ENCODE measurements at places on chromosomes 12 and 14.

DNA sequence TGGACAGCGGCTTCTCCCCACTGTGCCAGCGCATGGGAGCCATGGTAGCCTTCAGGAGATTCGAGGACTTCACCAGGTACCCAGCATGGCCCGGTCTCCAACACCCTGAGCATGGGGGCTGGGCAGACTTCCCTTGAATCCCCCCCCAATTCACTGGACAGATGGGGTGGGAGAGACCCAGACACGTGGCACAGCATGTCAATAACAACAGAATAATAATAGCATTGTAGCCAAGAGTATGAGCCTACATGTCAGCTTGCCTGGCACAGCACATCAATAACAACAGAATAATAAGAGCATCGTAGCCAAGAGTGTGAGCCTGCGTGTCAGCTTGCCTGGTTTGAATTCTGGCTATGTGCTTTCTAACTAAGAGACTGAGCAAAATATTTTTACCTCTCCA, 76.4 kb downstream of the FOXN4 start:
- DNase-seq, result no peak

- DNase-seq, result no peak
Measured at GRCh38 chr12:50555471-50555885, 50.7 kb downstream of the DIP2B start.

DNA sequence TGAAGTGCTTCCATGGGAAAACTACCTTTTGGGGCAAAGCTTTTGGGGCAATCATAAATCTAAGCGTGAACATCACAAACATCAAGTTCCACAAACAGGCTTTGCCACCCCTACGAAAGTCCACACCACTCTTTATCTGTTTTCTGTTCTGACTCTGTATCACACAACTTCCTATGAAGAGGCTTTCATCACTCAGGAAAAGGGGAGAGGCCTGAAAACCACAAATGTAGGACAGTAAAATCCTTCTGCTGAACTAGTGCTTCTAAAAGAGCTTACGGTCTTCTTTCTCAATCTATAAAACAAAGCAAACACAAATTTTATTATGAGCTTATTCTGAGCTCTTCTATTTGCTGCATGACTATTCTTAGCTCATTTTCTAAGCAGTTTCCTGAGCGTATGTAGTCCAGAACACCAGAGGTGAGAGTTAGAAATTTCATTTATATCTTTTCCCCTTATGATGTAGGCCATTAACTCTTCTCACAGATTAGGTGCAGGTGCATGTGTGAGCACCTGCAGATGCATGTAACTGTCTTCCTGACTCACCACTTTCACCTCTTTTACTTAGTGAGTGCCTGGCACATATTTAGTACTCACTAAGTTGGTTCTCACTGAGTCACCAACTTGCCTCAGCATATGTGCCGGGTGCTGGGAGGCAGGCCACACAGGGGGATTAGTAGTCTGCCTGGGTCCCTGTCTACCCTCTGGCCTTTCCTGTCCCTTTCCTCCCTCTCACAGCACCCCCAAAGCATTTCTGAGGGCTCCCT, 32.9 kb upstream of the SYCP3 start:
- DNase-seq, result no peak

DNA sequence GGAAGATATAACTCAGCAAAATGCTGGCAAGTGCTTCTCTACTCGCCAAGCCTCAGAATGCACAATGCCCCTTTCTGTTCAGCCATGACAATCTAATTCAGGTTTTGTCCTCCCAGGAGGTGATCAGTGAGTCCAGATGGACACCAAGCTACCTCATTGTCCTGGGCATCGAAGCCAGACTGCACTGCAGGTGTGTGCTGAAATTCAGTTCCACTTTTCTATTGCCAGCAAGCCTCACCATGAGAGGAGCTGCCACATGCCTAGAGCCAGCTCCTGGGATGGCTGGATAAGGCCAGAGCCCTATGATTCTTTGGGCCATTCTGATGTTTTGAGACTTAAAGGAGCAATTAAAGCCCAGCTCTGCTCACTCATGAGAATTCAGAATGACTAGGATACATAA, 186.7 kb downstream of the GRIN2B start:
- DNase-seq, result no peak

DNA sequence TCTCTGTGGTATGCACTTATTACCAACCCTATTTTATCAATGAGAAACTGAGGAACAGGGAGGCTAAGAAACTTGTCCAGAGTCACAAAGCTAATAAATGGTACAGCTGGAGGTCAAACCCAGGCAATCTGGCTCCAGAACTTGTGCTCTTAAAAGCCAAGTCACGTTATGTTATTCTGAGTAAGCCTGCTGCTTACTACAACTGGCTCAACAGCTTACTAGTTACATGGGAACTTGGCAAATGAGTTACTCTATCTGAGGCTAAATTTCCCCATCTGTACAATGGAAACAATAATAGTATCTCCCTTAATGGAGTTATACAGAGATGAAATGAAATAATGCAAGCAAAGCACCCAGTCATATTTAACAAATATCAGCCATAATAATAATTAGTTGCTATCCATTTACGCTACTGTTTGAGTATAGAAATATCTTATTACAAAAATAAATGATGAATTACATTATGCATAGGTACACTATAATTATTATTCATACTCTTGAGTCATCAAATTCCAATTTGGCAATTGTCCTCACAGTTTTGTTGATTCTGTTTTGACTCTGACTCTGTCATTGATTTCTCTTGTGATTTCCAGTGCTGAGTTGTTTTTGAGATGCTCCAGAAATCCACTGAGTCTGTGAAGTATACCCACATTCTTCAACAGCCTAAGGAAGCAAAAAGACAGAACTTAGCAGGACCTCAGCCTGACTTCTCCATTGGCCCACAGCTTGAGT, 112.2 kb downstream of the TBX5 start:
- DNase-seq, result no peak

- DNase-seq, result no peak
Measured at GRCh38 chr12:32891526-32891925, 5.1 kb downstream of the PKP2 start.

DNA sequence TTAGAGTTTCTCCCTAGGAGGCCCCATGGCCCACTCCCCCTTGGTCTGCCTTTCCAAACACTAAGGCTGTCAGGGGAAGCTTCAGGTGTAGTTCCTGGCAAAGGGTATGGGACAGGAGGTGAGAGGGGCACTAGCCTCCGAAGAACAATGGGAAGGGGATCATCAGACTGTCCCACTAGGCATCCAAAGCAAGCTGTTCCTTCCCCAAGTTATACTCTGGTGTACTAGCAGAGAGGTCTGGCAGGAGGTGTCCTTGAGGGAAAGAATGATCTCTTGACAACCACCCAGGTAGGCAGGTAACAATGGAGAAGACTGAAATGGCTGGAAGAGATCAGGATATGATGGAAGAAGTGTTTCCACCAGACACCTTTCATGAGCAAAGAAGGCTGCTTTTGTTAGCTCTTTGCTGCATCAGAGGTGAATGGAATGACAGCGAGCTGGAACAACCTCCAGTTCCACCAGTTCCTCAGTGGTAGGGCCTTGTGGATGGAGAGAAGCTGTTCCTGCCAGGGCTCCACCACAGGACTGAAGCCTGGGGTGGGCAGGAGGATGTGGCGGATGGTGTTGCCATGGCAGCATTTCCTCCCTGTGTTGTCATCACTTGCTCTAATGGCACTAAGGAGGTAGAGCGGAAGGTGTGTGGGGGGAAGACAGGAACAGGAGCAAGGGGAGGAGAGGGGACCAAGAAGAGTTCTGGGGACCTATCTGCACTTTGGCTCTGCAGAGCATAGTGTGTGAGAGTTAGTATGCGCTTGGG, 2.3 kb upstream of the AGAP2 start:
- peak; percentile 31 for DNase-seq

DNA sequence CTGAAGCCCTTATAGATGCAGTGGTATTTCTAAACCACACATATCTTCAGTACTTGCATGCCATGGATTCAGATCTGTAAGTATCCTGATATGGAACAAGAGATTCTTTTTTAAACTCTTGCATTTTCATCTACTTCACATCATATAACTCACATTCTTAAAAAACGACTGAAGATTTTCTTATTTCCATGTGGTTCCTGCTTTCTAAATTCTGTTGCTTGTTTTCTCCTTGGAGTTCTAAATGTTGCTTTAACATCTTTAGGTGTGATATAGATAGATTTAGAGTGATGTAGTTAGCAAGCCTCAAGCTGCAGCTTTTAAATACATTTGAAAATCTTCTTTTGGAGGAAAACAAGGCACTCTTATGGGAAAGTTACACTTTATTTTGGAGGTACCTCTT, 455.4 kb downstream of the FOXG1 start:
- no peak for DNase-seq

GRCh38 chr12:52494518-52494917, 1.5 kb upstream of the KRT6A start:
- DNase-seq, result no peak

DNA sequence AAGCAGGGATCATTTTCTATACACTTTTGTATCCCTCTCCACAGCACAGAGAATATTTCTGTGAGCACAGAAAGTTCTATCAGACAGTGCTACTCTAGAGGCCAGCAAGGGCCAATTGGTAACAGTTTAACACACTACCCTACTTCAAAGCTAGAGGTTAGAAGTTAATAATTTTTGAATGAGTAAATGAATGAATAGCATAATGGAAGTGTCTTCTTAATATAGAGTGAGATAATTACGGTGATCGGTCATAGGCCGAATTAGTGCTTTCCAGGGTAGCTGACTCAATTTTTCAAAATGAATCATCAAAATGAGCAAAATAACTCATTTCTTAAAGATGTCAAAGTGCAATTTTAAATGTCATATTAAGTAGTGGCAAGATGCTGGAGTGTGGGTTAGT, 67.0 kb upstream of the CCDC198 start:
- no peak for DNase-seq

GRCh38 chr12:128867466-128867865, 14.2 kb downstream of the GLT1D1 start:
- DNase-seq, result no peak

- DNase-seq, result no peak
Measured at GRCh38 chr12:124520265-124520701, 47.1 kb downstream of the NCOR2 start.

- no peak for DNase-seq
Measured at GRCh38 chr14:31828946-31829868, 247.9 kb upstream of the ARHGAP5 start.

GRCh38 chr12:45590646-45591045, 138.9 kb upstream of the ARID2 start:
- no peak for DNase-seq

DNA sequence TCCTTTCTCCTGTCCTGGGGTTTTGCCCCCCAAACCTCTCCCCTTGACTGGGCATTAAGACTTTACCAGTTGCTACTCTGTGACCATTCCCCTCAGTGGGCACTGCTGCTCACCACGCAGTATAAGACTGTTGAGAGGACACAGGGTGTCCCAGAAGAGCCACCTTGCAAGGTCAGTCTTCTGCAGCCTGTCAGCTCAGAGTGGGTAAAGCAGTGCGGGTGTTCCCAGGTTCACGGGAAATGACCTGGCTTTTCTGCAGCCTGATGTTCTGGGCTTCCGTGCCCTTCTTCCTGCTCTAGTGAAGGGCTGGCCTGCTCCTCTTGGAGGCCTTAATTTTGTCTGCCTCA, 34.2 kb downstream of the KCNA1 start:
- no peak for DNase-seq

DNA sequence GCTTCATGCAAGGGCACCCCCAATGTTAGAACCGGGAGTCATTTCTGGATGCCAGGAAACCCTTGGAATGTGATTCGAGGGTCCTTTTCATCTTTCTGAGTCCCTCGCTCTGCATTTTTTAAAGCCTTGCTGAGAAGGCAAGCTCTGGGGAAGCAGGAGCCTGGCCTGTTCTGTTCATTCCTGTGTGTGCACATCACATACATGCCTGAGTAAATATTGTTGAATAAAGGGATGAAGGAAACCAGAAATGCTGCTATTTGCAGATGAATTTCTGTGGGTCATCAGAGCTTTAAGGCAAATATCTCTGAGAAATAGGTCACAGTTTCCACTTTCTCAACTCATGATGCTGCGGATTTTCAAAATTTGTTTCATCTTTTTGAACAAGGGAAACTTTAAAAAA, 170.1 kb downstream of the PAH start:
- DNase-seq, result no peak

DNA sequence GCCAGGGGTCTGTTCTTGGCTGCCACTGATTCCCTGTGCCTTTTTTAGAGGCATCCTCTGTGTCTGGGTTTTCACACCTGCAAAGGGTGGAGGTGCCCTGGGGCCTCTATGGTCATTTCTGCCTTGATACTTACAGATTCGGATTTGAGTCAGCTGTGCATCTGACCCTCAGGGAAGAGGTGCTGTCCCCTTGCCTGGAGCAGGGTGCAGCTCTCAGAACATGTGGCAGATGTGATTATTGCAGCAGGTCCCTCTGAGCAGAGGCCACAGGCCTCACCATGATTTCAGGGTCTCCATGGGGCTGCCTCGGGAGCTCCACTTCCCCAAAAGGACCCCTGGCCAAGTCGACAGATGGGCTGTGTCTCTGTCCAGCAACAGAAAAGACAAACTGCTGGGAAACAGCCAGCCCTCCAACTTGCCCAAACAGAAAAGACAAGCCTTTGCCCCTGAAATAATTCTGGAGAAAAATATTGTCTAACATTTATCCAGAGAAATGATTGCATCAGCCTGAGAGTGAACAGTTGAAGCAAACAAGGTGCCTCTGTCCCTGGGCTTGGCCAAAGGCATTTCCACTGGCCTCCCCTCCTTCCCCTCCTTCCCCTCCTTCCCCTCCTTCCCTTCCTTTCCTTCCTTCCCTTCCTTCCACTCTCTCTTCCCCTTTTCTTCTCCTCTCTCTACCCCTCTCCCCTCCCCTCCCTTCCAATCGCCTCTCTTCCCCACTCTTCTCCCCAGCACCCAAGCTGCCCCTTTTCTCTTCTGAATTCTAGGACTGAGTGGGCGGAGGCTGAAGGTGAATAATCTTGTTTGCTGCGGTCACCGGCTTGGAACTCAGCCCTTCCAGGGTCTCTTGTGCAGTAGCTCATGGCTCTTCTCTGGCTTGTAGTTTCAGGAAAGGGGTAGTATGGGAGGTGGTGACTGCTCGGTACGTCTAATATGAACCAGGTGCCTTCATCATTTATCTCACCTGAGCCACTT, 676 bp downstream of the SERPINA3 start:
- no peak for DNase-seq

- no peak for DNase-seq
Measured at GRCh38 chr12:96743606-96744005, 163.5 kb upstream of the NEDD1 start.

DNA sequence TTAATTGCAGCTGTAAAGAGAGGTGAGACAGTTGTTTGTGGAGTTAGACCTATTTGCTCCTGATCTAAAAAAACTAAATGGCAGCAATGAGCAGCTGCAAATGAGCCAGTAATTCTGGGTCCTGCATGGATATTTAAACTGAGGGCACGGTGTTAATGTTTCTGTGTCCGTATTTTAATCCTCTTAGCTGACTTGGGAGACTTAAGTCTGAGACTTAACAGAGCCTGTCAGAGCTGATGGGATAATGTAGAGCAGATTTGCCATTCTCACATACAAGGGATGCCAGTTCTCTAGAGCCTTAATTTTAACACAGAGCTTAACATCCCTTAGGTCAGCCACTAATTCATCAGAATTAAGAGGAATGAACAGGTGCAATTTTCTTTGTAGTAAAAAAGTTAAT, 178.6 kb upstream of the PDE3A start:
- no peak for DNase-seq

DNA sequence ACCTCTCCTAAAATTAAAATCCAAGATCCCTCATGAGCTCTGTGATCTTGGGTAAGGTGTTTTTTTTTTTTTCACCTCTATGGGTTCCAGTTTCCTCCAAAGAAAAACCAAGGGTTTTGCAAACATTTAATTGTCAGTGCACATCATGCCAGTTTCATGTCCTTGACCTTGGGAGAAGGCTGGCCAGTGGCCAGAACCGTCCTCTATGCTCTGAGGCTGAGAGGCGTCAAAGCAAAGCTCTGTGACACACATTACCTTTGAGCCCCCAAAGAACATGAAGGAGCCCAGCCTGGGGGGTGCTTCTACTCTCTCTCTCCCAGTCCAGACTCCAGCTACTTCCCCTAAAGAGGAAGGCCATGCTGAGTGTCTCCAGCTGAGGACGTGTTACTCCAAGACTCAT, 145.5 kb upstream of the TMEM132C start:
- DNase-seq, result no peak
